Breast epithelium (tissue), 4 donors: ENCODE measurements at places on chromosomes 13 and 19. TPM values are rescaled to one million over a fixed set of nuclear protein-coding genes. Genes with fewer than 3 reads are reported as not detected.

GRCh38 chr19:47305309-47305751 is 4.3 kb upstream of the C5AR1 start:
- no peaks in the 10 kb centered on the region for H3K4me1 ChIP-seq
- no peaks in the 10 kb centered on the region for H3K36me3 ChIP-seq
- no peaks in the 10 kb centered on the region for H3K27me3 ChIP-seq
- H3K4me3 ChIP-seq: no peak overlapping the region
- DNase-seq: peak; percentile 69

DNA sequence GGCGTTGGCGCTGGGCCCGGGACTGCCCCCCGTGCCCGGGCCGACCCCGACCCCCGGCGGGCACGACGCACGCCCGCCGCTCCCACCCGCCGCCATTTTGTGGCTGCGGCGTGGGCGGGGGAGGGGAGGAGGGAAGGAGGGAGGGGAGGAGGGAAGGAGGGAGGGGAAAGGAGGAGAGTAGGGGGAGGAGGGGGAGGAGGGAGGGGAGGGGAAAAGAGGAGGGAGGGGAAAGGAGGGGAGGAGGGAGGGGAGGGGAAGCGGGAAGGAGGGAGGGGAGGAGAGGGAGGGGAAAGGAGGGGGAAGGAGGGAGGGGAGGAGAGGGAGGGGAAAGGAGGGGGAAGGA is at the start of gene BTBD2:
TSS of gene BTBD2 (minus strand) at position 107 of the 343 bp plus-strand sequence. CDS start at position 96, 11 bp downstream.
- H3K36me3 ChIP-seq: no peaks in the 10 kb centered on the region
- H3K4me1 ChIP-seq: no peaks in the 10 kb centered on the region
- no peak for DNase-seq
- peak within 1 kb of the TSS; percentile 78 for H3K27ac ChIP-seq

DNA sequence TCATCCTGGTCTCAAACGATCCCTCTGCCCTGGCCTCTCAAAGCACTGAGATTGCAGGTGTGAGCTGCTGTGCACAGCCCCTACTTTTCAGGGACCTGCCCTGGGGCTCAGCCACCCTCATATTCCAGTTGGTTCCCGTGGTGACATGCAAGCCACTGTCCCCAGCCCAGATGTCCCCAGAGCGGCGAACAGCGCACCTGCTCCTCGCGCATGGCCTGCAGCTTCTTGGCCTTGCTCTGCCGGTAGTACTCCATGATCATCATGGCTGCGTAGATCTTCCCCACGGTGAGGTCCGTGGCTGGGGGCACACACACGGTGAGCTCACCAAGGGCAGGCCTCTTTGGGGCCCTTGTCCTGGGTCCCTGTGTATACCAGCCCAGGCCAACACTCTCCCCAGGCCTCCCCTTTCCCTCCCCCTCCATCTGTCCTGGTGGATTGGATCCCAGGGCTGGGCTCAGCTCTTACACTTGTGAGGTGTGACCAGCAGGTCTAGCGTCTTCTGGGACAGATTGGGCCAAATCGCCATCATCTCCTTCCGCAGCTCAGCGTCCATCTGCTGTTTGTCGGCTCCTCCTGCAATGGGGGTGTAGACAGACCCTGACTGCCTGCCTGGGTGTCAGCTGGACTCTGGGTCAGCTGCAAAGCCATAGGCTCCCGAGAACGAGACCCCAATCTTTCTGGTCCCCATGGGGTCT is 64.0 kb downstream of the IER2 start:
- no peaks in the 10 kb centered on the region for H3K4me1 ChIP-seq
- no peaks in the 10 kb centered on the region for H3K36me3 ChIP-seq
- H3K27ac ChIP-seq: no peak overlapping the region
- no peak overlapping the region for H3K4me3 ChIP-seq
- DNase-seq: no peak

- no peaks in the 10 kb centered on the region for H3K27me3 ChIP-seq
- H3K27ac ChIP-seq: no peak overlapping the region
- H3K4me3 ChIP-seq: no peak overlapping the region
- no peak for DNase-seq
- no peaks in the 10 kb centered on the region for H3K4me1 ChIP-seq
- no peaks in the 10 kb centered on the region for H3K36me3 ChIP-seq
These were observed 220.7 kb downstream of the RFC3 start for GRCh38 chr13:34038541-34039068.

GRCh38 chr19:16259385-16260159 is 61.9 kb downstream of the AP1M1 start:
- no peaks in the 10 kb centered on the region for H3K36me3 ChIP-seq
- no peaks in the 10 kb centered on the region for H3K27me3 ChIP-seq
- H3K4me3 ChIP-seq: no peak overlapping the region
- H3K4me1 ChIP-seq: no peaks in the 10 kb centered on the region
- no peak for DNase-seq

GRCh38 chr19:4098493-4098892 is 25.4 kb downstream of the MAP2K2 start:
- H3K4me3 ChIP-seq: no peak overlapping the region
- no peak for DNase-seq
- H3K27me3 ChIP-seq: no peaks in the 10 kb centered on the region
- no peak overlapping the region for H3K27ac ChIP-seq

Gene FAM216B
- not detected for total RNA-seq

Gene KLK4
- not detected for total RNA-seq

Gene LRFN3
- 5.2 TPM for total RNA-seq

Gene MARK4
- 11.0 TPM for total RNA-seq

Gene UNC13A
- 0.15 TPM for total RNA-seq

Gene LIM2
- total RNA-seq: not detected

Gene ZNF324B
- total RNA-seq: 9.1 TPM
